ENCODE measurements at places on chromosomes 12 and 14.

- DNase-seq: no peak
These were observed 31.0 kb downstream of the SAMD4A start for GRCh38 chr14:54597795-54598443.

- DNase-seq: no peak
These were observed 145.3 kb downstream of the CACNA1C start for GRCh38 chr12:2198005-2198501.

DNA sequence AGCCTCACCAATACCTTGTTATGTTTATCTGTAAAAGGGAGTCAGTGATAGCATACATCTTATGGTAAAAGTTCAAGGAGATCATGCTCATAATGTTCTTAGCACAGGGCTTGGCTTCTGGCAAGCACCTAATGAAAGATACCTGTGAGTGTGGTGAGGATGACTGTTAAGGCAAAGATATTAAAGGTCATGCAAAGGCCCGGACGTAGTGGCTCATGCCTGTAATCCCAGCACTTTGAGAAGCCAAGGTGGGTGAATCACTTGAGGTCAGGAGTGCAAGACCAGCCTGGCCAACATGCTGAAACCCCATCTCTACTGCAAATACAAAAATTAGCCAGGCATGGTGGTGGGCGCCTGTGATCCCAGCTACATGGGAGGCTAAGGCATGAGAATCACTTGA is 425.9 kb upstream of the TBX3 start:
- no peak for DNase-seq

DNA sequence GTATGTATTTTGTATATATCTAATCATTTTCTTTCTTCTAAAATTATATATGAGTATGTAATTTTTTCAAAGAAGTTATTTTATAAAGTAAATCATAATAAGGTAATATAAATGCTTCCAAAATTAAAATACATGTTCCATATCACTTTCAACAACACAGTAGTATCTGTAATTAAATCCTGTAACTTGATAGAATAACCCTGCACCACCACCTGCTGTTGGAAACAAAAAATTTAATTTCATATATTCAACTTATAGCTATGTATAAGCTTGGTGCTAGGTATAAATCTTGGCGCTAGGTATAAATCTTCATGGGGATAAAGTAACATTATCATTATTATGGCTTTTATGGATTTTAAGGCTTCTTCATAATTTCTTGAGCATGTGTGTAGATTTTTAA is 149.7 kb upstream of the DCN start:
- DNase-seq: no peak

GRCh38 chr12:130016194-130016593 is 112.4 kb upstream of the TMEM132D start:
- no peak for DNase-seq

GRCh38 chr12:66409195-66409871 is 107.0 kb downstream of the HELB start:
- DNase-seq: no peak

- DNase-seq: no peak
These were observed 17.4 kb downstream of the C12orf50 start for GRCh38 chr12:88011755-88012154.

GRCh38 chr12:64675795-64676194 is 65.5 kb downstream of the RASSF3 start:
- DNase-seq: no peak

DNA sequence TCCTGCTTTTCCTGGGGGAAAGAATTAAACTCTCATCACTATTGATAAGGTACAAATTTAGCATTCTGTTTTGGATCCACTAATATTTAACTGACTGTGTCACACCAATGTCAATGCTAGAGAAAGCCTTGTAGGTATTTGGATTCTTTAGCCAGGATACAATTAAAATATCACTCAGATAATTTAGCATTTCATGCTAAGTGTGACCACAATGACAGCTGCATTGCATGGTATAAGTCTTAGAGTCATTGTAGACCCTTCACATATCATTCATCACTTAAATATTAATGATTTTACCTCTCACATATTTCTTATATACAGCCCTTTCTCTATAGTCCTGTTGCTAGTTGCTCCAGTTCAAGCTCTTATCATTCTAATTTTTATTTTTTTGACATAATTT is 85.3 kb upstream of the ATP2B1 start:
- DNase-seq: no peak

DNA sequence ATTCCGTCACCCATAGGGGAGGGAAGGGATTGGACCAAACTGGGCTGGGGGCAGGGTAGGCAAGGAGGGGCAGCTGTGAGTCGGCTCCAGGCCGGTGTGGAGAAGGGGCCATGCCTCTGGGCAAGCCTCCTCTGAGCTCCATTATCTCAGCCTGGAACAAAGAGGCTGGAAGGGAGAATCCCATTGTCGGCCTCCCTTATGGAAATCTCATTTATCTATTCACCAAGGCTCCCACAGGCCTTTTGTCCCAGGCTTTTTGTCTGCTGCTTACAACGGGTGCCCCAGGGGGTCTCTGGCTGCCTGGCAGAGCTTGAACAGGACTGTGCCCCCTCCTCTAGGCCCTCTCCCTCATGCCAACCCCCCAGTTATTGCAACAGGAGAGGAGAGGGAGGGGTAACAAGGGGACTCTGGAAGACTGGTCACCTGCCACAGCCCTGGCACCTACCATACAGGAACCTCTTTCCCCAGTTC is 19.5 kb downstream of the FIGNL2 start:
- no peak for DNase-seq

- DNase-seq: no peak
These were observed 1.3 kb upstream of the WASHC3 start for GRCh38 chr12:102063069-102063468.

DNA sequence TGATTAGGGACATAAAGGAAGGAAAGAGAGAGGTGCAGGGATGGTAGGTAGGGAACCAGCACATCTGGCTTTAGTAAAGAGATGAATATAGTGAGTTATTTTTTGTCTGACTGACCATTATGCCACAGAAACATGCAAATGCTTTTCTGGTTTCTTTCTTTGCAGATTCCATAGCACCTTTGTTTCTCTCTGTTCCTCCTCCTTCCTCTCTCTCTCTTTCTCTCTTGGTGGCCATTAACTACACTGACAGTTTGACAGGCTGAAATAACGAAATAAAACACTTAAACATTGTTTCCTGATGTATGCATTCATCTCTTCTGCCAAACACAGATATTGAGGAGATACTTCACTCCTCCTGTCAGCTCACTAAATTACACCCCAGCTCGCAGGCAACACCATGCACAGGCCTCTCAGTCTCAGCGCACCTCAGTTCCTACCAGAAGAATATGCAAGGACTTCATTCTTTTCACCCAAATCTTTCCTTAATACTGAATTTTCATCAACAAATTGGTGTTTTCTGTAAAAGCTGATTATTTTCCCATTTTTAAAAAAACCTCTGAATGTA is 406.9 kb upstream of the SOX5 start:
- DNase-seq: no peak

DNA sequence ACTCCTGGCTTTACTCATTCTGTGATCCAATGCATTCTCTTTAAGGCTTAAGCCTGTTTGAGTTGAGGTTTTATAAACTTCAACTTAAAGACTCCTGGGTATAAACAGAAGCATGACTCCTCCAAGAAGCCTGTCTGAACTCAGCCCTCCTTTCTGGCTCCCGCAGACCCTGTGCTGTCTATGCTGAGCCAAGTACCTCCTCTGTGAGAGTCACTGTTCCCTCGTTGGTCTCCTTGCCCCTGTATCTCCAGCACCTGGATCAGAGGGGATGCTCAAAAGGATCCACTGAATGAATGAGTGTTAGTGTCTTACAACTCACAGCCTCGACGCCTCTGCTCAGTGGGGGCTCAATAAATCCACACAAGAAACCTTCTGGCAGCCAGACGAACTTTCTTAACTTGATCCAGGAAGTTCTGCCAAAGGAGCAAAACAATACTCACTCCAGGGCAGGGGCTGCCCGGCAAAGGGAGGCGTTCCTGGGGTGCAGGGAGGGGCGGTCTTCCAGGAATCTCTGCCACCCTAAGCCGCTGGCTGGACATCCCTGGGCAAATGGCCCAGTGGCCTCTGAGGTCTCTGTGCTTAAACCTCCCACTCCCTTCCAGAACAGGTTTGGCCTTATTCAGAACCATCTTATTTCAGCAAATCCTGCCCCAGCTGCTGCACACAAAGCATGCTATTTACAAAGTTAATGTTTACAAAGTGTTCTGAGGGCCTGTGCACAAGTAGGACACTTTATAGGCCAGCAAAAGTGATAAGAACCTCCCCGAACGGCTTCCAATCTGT is 32.9 kb downstream of the MAP1LC3B2 start:
- no peak for DNase-seq

DNA sequence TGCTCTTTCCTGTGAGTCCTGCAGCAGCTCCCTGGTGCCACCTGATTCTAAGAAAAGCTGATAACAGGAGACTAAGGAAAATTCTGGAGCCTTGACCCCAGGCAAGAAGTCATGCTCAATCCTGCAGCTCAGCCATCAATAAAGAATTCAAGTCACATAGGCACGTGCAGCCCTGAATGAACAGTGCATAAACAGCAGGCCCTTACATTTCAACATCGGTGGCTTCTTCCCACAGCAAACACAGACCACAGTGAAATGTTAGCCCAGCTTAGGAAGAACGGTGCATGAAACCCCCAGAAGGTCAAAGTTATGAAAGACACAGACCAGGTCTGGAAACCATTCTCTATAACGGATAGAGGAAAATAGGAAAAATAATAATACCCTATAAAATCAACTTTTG is 10.5 kb downstream of the CINP start:
- no peak for DNase-seq

DNA sequence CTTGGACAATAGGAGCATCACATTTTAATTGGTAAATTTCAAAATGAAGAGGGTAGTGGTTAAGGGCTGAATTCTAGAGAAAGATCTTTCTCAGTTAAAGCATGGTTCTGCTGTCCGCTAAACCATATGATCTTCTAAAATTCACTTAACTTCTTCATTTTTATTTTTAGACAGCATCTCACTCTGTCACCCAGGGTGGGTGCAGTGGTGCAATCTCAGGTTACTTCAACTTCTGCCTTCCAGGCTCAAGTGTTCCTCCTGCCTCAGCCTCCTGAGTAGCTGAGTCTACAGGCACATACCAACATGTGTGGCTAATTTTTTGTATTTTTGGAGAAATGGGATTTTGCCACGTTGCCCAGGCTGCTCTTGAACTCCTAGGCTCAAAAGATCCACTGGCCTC is 226.7 kb upstream of the ABCD2 start:
- DNase-seq: no peak

- no peak for DNase-seq
These were observed 100.0 kb downstream of the DUSP6 start for GRCh38 chr12:89252284-89252683.

DNA sequence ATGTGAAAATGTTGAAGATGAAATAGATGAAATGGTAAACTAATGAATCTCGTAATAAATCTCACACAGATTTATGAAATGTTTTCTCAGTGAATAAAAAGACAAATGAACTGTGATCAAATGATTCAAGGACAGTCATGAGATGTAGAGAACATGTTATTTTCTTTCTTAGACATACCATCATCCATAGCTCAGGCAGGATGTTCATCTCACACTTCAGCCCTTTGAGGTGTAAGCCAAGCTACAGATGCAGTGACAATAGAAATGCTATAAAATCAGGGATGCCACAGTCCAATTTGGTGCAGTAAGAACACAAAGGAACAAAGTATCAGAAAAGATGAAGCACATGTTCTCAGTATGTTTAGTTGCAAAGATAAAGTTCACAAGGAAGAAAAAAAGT is 242.7 kb upstream of the KRR1 start:
- DNase-seq: no peak

DNA sequence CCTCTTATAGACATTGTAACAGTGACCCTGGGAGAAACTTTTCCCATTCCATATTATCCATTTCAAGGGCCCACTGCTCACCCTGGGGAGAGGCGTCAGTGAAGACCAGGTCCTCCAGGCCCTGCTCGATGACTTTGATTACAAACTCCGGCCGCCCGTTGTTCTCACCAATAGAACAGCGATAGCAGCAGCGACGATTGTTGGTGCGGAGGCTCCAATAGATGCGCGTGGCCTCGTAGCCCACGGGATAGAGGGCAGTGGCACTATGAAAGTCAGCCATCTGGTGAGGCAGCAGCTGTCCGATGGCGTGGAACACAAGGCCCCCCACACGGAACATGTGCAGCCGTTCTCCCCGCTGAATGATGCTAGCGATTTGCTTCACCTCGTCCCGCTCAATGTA is 7.5 kb upstream of the PRKAG1 start:
- DNase-seq: no peak

DNA sequence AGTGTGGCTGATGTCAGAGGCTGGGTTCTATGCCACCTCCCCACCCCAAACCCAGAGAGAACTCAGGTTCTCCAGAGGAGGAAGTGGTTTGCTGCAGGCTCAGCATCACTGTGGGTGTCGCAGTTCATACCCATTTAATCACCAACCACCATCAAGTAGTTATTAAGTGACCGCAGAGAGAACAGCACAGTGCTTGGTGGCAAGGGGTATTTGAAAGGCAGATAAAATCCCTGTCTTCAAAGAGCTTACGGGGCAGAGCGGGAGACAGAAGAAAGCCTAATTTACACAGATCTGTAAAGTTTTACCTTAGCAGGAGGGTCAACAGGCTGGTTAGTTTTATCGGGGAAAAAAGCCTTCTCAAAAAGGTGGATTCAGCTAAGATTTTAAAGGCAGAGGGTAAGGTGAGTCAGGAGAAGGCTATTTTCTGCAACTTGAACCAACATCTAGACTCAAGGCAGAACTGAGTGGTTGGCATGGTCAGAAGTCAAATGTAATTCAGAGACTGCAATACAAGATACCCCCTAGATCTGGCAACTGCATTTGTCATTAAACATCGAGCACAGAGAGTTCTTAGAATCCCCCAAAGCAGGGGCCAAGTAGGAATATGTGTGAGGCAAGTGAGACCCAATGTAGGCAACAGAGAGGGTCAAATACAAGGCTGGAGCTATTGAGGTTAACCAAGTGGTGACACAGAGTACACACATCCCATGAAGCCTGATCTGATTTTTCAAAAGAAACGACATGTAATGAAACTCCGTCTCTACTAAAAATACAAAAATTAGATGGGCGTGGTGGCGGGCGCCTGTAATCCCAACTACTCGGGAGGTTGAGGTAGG is 13.2 kb downstream of the PXN start:
- DNase-seq: peak; percentile 55

GRCh38 chr12:94267921-94268471 is 119.6 kb downstream of the PLXNC1 start:
- no peak for DNase-seq

DNA sequence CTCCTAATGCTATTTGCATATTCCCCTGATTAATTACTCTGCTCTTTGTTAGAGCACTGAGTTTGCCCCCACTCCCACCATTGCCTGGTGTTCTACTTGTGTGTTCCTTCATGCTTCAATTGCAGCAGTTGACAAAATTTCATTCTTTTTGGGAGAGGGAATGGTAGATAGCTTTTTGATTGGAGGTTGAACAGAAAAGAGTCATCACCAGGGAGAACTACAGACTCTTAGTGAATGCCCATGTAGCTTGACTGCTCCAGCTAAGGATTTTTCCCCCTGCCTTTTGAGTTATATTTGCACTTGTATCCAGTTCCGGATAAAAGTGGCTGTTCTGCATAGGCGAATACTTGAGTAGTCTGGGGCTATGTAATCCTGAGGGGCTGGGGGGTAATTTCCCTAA is 183.9 kb downstream of the ETNK1 start:
- no peak for DNase-seq

All from stimulated activated CD8-positive, alpha-beta memory T cell treated with anti-CD3 and anti-CD28 coated beads, Interleukin-2, amount 100 ng/mL, for 48 hours (primary cell).